ENCODE measurements at places on chromosomes 2 and 18.

DNA sequence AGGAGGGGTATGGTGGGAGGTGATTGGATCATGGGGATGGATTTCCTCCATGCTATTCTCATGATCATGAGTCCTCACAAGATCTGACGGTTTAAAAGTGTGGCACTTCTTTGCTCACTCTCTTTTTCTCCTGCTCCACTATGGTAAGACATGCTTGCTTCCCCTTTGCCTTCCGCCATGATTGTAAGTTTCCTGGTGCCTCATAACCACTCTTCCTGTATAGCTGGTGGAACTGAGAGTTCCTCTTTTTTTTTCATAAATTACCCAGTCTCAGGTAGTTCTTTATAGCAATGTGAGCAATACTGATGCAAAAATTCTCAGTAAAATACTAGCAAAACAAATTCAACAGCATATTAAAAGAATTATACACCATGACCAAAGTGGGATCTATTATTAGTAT, 728.5 kb upstream of the SLC8A1 start:
- no peak for DNase-seq

GRCh38 chr2:28360058-28360717, 32.5 kb upstream of the FOSL2 start:
- no peak for DNase-seq

- DNase-seq = no peak
Observed at GRCh38 chr2:174438146-174438886, 42.8 kb downstream of the SCRN3 start.

DNA sequence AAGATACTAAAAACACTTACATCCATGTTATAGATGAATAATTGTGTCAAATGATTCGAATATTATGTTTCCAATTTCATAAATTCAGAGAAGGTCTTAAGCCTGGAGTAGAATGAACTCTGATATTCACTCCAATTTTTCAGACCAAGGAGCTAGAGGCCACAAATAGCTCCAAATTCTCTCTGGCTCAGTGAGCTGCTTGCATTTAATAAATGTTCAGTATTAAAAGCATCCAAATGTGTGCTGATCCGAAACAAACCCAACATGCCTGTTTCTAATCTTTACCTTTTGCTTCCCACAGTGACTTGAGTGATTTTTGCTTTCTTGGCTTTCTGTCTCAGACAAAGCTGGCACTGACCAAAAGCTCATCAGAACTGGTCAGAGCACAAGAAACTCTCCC, 291.4 kb downstream of the CCDC85A start:
- no peak for DNase-seq

DNA sequence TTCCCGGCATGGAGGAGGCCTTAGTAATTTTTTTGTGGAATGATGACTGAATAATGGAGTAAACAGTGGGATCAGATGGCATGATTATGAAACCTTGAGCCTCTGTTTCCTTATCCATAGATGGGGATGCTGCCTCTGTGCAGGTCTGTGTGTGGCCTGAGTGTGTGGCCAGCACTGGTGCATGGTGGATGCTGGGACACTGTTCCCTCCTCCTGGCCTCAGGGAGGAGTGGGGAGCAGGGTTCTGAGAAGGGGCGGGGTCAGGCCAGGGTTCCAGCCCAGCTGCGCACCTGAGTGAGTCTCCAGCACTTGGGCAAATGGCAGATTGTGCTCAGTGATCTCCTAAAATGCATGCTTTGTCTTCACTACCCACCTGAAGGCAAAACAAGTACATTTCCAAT, 66.4 kb downstream of the DCDC2C start:
- no peak for DNase-seq

- DNase-seq = no peak
Observed at GRCh38 chr2:136250131-136250530, 132.2 kb upstream of the CXCR4 start.

DNA sequence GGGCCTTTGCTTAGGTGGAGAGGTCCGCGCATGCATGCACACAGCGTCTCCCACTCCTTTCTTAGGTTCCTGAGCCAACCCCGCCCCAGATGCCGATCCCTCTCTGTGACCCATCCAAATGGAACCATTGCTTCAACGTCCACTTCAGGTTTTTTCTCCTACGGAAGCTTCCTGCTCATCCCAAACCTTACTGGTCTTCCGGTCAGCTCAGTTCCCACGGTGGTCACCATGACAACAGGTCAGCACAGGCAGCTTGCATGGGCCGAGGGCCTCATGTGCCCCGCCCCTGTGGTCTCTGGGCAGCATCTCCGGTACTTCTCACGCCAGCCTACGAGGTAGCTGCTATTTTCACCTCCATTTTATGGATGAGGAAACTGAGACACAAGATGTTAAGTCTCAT, 163.7 kb downstream of the SOCS6 start:
- no peak for DNase-seq

DNA sequence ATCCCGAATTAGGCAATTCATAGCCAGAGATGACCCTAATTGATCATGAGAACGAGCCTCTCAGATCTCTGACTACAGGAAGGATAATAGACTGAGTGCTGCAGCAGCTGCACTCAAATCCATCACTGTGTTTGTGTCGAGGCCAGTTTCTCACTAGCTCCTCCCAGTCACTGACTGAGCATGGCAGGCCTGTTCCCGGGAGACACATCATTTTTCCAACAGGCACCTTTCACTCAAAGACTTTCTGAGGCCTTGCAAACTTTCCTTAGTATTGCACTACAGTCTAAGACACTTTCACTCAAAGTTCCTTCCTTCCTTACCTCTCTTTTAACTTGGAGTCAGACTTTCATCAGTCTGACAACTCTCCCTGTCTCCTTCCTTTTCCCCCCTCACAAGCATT, 13.7 kb downstream of the SOS1 start:
- no peak for DNase-seq

DNA sequence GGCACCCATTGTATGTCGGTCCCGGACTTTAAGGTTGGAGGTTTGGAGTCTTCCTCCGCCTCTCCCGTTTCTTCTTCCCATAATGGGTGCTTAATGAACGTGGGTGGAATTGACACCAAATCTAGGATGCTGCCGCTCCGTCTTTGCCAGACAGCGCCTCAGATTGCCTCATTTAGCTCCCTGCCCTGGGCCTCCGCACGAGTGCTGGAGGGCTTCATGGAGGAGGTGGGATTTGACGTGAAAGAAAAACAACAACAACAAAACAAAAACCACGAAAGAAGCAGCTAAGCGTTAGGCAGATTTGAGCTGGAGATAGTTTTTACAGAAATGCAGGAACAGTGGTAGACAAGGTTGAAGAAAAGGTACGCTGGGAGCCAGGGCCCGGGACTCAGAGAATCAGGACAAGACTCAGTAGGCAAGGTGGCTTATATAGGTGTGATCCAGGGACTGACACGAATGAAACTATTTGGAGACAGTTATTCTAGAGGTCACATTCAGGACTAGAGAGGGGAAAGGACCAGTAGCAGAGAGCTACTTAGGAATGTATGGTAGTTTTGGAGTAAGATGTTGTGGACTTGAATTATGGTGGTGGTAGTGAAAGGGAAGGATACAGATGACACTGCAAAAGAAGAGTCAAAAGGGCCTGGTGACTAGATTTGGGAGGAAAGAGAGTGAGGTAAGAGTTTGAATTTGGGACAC, 605 bp downstream of the ZNF2 start:
- DNase-seq = no peak

GRCh38 chr2:60359569-60359968, 193.9 kb downstream of the BCL11A start:
- no peak for DNase-seq

DNA sequence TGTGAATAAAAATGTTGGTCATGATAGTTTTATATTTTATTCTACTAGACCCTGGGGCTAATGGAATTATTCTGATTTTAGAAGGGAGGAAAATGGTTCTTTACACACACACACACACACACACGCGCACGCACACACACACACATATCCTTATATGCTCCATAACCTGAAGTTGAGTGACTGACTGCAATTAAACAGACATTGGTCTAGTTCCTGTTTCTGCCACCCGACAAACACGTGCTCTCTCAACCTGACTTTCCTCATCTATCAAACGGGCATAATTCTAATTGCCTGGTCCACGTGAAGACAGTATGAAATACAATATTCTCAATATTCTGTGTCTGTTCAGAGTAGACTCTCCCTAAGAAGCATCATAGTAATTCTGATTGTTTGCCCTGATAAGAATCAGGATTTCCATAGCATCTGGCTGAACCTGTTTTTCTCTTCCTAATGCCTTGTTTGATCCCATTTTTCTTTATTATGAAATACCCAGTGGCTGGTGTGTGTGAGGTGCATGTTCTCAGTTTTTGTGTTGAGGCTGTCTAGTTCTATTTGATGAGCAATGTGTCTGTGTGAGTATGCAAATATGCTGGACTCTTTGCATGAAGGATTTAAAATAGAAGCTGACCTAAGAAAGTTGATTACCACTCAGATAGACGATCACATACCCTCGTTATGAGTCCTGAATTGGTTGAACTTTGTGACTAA, 51.0 kb downstream of the SETBP1 start:
- no peak for DNase-seq

DNA sequence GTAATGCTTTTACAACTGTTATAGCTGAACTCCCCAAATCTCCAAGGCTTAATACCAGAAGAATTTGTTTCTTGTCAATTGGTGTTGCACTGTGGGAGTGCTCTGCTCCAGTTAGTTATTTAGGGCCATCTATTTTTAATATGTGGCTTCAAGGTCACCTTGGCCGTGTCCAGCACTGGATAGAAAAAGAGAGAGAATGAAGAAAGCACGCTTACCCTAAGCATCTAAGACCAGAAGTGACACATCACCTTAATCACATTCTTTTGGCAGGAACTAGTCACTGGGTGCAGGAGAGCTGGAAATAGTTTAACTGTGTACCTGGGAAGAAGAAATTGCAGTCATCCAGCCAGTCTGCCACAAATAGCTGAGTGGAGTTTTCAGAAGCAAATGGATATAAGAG, 78.8 kb downstream of the VWC2L start:
- DNase-seq = no peak

- no peak for DNase-seq
Observed at GRCh38 chr18:53764086-53764485, 460.4 kb downstream of the MBD2 start.

DNA sequence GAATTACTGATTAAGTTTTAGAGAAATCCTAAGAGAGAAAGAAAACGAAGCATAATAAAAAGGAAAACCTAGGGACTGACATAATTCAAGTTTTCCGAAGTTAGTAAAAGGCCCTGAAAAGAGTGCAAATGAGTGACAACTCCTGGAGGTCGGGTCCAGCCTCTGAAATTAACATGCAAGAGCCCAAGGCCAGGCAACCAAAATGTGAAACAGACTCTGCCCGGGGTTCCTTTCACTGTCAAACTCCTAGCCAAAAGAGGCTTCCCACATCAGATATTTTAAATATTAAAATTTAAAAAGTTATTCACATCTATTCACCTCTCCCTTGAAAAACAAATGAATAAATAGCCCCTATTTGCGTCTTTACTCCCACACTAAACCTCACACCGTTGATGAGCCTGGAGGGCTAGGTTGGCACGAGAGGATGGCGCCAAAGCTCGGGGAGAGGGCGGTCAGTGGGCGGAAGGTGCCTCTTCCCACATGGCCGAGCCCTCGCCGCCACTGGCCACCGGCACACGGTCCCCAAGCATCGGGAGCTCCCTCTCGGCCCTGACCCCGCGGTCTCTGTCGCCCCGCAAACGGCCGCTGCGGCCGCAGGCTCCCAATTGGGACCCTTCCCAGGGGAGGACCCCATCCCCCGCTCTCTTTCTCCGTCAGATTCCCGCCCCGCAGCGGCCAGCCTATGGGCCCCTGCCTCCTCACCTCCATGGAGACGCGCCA, 630 bp downstream of the PPM1G start:
- peak; percentile 61 for DNase-seq

DNA sequence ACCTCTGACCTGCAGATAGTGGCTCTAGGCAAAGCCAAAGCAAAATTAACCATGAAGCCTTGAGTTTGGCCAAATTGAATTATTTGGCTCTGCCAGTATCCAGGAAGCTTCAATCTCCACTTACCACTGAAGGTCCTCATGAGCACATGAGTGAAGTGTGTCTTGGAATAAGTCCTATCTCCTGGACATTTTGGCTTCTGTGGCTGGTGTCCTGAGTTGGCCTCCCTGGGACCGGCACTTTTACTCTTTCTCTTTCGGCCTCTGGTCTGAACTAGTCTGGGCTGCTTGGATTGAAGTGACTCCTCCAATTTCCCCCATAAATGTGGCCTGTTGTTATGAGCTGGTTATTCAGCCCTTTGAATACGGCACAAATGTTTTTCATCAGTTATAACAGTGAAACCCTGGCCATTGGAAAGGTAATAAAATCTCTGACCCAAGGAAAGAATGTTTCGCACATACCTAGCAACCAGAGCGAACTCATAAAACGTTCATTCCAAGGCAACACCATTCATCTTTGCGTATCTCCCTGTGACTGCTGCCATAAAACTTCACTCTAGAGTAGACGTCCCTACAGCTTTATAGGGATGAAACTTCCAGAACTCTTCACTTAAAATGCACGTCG, 216.4 kb downstream of the LPIN1 start:
- no peak for DNase-seq

DNA sequence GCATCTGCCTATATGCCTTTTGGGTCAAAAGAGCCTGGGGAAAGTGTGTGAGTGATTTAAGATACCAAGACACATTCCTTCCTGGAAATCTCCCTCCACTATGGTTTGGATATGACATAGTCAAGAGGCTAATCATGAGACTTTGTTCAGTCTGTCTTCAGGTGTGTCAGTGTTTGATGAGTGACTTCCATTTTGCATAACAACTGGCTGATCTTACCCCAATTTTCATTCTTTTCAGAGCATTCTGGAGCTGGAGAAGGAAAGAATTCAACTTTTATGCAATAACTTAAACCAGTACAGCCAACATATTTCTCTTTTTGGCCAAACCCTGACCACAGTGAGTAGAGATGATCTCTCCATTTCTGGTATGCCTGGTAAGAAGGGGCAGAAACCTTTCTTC, 39.4 kb downstream of the SPC25 start:
- DNase-seq = no peak

DNA sequence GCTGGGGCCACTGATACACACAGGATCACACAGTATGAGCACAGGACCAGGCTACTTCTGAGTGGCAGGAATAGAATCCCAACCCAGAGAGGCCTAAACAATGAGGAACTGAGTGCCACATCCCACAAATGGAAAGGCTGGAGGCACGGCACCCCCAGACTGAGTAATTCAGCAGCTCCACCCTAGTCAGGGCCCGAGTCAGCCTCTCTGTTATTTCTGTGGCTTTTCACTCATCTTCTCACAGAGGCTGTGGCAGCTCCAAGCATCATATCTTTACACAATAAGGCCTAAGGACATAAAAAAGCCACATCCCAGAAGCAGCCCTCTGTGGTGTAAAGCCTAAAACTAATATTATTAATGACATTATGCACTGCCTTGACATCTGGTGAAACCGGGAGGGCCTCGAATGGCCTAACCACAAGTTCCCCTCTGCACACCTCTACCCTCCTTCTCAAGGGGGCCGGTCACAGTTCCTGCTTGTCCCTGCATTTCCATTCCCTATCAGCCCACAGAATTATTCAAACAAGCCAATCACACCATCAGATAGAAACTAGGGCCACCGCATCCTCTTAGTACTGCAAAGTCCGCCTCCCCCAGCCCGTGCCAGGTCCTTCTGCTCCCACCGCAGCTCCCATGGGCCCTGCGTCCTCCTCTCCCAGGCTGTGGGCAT, 12.5 kb upstream of the MAL start:
- no peak for DNase-seq

GRCh38 chr2:63486861-63487290, 101.4 kb downstream of the WDPCP start:
- DNase-seq = no peak

GRCh38 chr2:206993964-206994363, 54.6 kb downstream of the CPO start:
- DNase-seq = no peak
